Left renal pelvis (tissue), 4 donors: ENCODE measurements at places on chromosomes 2 and 18.

DNA sequence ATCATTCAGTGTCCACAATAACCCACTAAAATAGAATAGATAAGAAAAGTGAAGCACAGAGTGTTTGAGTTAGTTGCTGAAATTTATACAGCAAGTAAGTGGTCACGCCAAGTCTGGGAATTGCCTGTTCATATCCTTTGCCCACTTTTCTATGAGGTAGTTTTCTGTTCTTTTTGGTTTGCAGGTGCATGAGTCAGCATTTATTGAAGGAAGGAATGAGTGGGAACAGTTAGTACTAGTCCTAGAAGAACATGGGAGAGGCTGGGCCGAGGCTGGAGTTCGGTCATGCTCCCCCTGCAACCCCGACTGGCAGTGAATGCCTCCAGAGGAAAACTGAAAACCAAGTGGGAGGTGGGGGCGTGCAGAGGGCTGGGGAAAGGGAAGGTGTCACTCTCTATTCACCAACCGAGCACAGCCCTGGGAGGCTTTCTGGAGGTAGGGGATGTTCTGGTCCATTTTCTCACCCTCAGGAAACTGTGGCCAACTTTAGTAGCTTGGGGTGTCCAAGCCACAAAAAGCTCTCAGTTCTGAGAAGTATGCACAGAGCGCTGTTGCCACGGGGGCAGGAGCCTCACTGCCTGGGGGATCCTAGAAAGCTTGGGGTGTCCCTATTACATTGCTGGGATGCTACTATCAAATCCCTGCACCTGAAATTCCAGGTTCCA is 41.4 kb downstream of the FOSL2 start:
- DNase-seq = no peak

DNA sequence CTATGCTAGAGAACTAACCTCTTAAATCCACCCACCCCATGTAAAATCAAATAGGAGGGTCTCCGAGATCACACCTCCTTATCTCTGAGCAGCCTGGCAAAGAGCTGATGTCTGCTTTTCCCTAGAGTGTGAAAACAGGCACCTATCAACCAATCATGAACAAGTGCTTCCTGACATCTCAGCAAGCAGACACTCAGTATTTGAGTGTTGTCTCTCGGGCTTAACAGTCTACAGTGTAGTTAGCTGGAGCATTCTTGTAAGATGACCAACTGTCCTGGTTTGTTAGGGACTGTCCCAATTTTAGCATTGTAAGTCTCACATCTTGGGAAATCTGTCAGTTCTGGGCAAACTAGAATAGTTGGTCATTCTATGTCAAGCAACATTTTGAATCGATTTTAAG is 26.4 kb downstream of the MARCHF4 start:
- no peak for DNase-seq

GRCh38 chr2:107584577-107584976 is 242.1 kb upstream of the RGPD4 start:
- DNase-seq = no peak

- no peak for DNase-seq
Measured at GRCh38 chr18:56986829-56987228, 160.1 kb upstream of the BOD1L2 start.

DNA sequence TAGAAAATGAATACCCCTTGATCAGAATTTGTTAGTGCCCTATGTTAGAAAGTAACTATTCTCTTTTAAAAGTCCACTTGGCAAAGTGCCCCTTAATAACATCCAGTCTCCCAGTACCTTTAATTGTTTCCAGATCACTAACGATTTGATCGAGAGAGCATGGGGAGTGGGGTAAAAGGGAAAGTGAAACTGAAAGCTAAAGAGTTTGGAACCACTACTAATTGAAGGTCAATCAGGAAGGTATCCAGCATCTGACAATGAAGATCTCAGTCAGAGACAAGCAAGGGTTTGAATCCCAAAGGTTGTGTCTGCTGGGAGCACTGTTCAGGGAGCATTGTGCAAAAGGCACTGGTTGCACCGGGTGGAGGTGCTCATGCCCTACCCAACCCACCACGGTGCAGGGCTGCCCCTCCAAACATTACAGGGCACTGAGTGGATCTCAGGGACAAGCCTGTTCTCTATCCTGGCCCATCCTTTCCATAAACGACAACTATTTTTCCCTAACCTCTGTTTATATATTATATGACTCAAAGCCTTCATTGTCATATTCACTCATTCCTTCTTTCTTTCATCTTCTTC is 14.6 kb upstream of the RIT2 start:
- no peak for DNase-seq

- DNase-seq = no peak
Measured at GRCh38 chr2:213306316-213306942, 22.2 kb downstream of the SPAG16 start.

GRCh38 chr2:160405077-160405867 is 88.3 kb downstream of the RBMS1 start:
- no peak for DNase-seq

DNA sequence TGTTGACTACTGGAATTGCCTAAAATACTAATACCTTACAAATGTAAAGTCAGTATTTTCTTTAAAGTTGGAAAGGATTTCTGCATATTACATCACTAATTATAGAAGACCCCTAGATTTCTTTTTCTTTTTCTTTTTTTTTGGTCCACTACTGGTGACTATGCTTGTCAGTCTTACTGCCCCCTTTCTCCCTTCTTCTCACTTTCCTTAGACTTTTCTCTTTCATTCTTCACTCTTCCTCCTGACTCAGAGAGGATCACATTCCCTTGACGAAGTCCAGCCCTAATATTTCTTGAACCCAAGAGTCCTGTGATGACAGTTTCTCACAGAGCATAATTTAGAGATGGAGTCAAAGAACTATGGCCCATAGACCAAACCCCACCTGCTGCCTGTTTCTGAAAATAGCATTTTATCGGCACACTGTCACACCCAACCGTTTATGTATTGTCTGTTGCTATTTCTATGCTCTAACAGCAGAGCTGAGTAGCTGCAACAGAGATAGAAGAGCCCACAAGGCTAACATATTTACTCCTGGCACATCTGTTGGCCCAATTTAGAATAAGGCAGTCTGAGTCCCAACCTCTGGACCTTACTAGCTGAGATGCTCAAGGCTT is 40.6 kb upstream of the RIOK3 start:
- no peak for DNase-seq

- DNase-seq = no peak
Measured at GRCh38 chr2:55880416-55881143, 43.0 kb downstream of the EFEMP1 start.

DNA sequence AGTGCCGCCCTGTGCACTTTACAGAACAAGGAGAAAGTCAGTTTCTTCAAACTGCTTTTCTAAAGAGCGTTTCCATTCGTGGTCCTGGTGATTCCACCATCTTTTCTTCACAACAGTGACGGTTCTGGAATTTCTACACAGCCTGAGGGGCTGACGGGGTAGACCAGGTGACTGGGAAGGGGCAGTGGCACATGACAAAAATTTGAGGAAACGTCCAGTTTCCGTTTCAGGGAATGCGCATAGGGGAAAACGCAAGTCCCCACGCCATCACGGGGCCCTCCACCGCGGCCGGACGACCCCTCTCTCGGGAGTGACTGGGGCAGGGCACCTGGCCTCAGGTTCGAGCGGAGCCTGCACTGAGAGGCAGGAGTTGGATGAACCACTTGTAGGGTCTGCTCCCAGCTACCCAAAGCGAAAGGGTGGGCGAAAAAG is 980 bp upstream of the SPTBN1 start:
- peak; percentile 36 for DNase-seq

- no peak for DNase-seq
Measured at GRCh38 chr18:55073116-55073515, 113.9 kb upstream of the CCDC68 start.

- no peak for DNase-seq
Measured at GRCh38 chr2:149745396-149746230, 158.0 kb upstream of the MMADHC start.

DNA sequence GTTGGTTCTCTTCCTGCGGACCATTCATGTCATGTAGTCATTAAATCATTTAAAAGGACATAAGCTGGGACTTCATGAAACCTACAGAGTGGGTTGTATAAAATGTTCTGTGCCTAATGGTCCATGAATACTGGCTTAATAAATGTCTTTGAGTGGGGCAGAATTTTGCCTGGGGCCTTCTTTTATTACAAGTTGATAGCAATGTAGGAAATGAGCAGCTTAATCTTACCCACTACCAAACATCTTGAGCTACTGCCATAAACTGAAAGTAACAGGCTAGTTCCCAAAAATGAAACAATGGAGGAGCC is 130.9 kb downstream of the TMEM17 start:
- DNase-seq = no peak

- no peak for DNase-seq
Measured at GRCh38 chr2:199460101-199460671, 2.4 kb upstream of the SATB2 start.

- DNase-seq = no peak
Measured at GRCh38 chr18:8139127-8139527, 470.1 kb upstream of the RAB12 start.

- DNase-seq = no peak
Measured at GRCh38 chr18:76839086-76839794, 16.9 kb downstream of the ZNF236 start.

DNA sequence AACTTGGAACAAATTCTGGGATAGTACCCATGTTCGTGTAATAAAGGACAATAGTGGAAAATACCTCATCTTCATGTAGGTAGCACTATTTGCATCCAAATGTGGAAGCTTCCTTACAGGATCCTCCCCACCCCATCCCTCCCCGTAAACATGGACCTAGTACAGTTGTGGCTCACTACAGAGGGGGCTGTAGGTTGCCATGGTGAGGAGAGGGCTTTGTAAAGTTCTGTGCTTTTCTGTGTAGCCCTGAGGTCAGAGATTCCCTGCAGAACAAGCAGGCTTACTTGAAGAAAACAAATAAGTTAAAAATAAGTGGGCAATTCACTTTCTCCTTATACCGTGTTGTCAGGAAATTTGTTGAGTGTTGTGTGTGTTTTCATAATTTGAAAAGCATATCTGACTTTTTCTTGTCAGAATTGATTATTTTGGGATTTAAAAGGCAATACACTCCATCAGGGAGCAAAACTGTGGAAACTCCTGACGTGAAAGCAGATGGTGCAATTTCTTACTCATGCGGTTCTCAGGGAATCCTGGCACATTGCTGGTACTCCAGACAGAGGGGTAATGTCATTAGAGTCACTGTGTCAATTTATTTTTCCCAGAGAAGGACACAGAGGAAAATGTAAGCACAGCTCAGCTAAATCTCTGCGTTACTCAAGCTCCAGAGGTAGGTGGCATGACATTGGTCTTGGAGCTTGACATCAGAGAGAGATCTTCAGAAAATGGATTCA is 174.2 kb upstream of the LHCGR start:
- DNase-seq = no peak

- DNase-seq = no peak
Measured at GRCh38 chr2:217628061-217628460, 374.7 kb downstream of the TNS1 start.

DNA sequence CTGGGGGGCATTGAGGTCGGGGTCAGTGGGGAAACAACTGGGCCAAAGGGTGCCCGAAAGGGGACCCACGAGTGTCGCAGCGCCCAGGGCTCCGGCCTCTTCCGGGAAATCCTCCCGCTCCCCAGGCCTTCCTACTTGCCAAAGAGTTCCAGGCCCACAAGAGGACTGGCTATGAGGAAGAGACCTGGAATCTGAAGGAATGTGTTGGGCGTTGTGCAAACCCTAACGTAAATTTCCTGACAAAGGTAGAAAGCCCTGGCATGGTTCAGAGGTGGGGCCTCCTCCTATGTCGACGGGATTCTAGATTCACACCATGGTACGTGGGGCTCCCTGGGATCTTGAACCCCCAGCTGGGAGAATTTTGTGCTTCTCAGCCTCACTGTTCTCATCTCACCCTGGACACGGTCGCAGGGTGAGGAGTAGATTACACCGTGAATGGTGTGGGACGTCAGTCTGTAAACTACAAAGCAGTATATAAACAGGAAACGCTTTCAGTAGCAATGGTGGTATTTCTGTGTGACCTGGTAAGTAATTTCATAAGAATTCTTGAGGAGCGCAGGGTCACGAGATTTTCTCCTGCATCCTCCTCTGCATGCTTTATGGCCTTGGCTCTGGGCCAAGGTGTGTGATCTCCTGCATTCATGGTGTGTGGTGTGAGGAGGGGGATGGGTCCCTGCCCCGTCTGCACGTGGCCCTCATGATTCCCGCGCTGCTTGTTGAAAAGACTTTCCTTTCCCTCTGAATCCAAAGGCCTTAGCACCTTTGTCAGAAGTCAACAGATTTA is 868 bp downstream of the HSBP1L1 start:
- DNase-seq = no peak

DNA sequence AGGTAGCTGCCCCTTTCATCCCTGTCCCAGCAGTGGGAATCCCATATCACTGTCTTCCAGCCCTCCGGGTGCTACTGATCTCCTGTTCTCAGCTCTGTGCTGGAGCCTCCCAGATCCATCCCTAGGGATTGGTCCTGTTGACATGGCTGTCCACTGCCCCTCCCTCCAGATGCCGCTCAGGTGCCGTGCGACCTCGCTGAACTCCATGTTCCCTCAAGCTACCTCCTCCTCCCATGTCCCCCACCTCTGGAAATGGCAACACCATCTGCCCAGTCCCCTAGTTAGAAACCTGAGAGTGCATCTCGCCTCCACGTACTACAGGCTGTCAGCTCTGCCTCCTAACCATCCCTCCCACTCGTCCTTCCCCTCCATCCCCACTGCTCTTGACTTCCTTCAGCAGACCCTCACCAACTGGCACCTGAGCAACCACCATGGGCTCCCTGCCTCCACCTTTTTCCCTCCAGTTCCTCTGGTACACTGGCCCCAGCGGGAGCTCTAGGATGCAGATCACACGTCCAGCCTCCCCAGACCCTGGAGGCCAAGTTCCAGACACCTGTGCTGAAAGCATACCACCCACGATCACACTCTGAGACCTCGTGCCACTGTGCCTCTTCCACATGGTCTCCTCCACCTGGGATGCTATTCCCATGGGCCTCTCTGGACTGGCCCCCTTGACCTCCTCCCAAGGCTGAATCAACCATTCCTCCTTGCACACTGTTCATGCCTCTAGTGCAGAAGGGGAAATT is 106.8 kb downstream of the KLHL29 start:
- DNase-seq = no peak

DNA sequence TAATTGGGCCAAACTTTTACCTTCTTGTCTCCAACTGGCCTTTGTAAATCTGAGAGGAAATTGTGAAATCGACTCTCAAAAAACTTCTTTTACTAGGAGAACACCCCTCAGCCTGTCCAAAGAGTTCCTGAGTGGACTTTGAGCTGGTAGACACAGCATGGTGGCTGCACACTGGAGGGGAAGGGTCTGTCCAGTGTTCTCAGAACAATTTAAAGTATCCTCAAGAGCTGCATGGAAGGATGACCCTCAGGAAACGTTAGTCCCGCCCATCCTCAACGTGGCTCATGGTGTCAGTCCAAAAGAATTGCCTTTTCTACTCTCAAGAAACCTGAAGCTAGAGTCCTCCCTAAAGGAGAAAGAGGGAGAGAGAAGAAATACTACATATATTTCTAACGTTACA is 182.7 kb downstream of the EPHA4 start:
- DNase-seq = no peak

DNA sequence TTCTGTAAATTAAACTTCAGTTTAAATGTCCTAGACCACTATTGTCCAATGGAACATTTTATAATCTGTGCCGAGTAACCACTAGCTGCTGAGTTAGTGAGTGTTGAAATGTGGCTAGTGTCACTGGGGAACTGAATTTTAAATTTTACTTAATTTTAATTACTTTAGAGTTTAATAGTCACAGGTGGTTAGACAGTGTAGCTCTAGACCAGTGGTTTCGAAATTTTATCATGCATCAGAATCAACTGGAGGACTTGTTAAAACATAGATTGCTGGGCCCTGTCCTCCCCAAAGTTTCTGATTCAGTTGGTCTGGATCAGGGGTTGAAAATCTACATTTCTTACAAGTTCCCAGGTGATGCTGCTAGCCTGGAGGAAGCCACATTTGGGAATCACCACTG is 110.4 kb downstream of the FMNL2 start:
- no peak for DNase-seq
